Glomerular endothelial cell (primary cell): ENCODE measurements at places on chromosomes 3 and 15. TPM values are rescaled to one million over a fixed set of nuclear protein-coding genes. Genes with fewer than 3 reads are reported as not detected.

The SERPINI2 gene
- not detected in 2 replicates for total RNA-seq

The RPP25 gene
- 25.3 and 26.3 TPM in 2 replicates for total RNA-seq

The SAMD7 gene
- total RNA-seq, result not detected in 2 replicates

The DLEC1 gene
- not detected in 2 replicates for total RNA-seq

The NECTIN3 gene
- total RNA-seq, result 17.9 and 36.0 TPM in 2 replicates

The FOXB1 gene
- total RNA-seq, result not detected in 2 replicates

The SMCO1 gene
- not detected in 2 replicates for total RNA-seq

The PCSK6 gene
- total RNA-seq, result 19.2 and 24.4 TPM in 2 replicates

The VILL gene
- total RNA-seq, result 6.7 and 7.6 TPM in 2 replicates

The ARHGAP31 gene
- total RNA-seq, result 53.9 and 73.3 TPM in 2 replicates

The GOLGA8A gene
- total RNA-seq, result 13.2 and 37.2 TPM in 2 replicates

The CFAP100 gene
- not detected in 2 replicates for total RNA-seq

The FGF12 gene
- total RNA-seq, result 2.1 and 6.4 TPM in 2 replicates

The BSN gene
- total RNA-seq, result 0.10 and 0.29 TPM in 2 replicates

The CCK gene
- not detected in 2 replicates for total RNA-seq

The IGSF11 gene
- 0.44 TPM in 1 of 2 replicates, not detected in the other for total RNA-seq

GRCh38 chr15:25170113-25170731 is 215.4 kb downstream of the SNRPN start:
- no peak for DNase-seq

GRCh38 chr3:46406788-46407611 is at the start of the genes CCR5AS and CCRL2:
Gene CCR5AS, minus strand, starts transcription at chr3:46407066.
Gene CCRL2, plus strand, starts transcription at chr3:46407259. Its CDS starts 821 bp downstream, at chr3:46408080.
- peak; percentile 69 for DNase-seq

- DNase-seq, result no peak
Measured at GRCh38 chr3:138230525-138230924, 43.4 kb downstream of the ARMC8 start.

GRCh38 chr3:5298453-5298852 is 110.9 kb downstream of the EDEM1 start:
- no peak for DNase-seq

- DNase-seq, result no peak
Measured at GRCh38 chr3:81161851-81162250, 599.6 kb downstream of the GBE1 start.

GRCh38 chr3:193825617-193826016 is 232.6 kb downstream of the OPA1 start:
- no peak for DNase-seq

- no peak for DNase-seq
Measured at GRCh38 chr15:94238539-94239118, 7.3 kb downstream of the MCTP2 start.

- DNase-seq, result no peak
Measured at GRCh38 chr3:130341882-130342281, 3.6 kb upstream of the COL6A5 start.

DNA sequence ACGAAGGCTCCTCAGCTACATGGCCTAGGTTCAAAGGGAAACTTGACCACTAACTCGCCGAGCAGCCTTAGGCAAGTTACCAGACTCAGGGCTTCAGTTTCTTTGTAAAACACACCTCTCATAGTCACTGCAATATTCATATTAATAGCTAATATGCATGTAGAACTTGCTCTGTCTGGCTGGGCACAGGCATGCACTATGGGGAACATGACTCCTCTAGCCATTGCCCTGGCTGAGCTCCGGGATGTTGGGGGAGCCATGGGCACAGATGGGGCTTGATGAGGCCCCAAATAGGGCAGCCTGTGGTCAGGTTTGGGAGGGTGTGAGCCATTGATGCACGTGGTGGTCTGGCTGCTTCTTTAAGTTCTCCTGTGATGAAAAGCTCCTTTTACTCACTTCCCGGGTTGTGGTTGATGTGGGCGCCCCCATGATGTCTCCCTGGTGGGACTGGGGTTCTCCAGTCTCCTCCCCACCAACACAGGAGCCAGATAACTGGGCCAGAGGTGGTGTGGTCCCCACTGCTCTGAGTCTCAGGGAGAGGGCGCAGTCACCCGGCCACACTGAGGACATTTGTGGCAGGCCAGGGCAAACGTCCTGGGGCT is 29.4 kb upstream of the DUSP7 start:
- DNase-seq, result no peak

DNA sequence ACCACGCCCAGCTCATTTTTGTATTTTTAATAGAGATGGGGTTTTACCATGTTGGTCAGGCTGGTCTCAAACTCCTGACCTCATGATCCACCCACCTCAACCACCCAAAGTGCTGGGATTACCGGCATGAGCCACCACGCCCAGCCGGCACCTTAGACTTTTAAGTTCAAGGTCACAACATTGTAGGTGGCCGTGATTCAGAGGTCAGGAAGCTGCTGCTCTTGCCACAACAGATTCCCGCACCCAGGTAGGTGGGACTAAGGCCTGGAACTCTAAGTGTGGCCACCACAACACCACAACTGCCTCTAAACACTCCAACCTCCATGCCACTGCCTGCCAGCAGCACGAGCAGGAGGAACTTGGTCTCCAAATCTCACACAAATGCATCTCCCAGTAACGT is 196.8 kb downstream of the STT3B start:
- DNase-seq, result no peak

DNA sequence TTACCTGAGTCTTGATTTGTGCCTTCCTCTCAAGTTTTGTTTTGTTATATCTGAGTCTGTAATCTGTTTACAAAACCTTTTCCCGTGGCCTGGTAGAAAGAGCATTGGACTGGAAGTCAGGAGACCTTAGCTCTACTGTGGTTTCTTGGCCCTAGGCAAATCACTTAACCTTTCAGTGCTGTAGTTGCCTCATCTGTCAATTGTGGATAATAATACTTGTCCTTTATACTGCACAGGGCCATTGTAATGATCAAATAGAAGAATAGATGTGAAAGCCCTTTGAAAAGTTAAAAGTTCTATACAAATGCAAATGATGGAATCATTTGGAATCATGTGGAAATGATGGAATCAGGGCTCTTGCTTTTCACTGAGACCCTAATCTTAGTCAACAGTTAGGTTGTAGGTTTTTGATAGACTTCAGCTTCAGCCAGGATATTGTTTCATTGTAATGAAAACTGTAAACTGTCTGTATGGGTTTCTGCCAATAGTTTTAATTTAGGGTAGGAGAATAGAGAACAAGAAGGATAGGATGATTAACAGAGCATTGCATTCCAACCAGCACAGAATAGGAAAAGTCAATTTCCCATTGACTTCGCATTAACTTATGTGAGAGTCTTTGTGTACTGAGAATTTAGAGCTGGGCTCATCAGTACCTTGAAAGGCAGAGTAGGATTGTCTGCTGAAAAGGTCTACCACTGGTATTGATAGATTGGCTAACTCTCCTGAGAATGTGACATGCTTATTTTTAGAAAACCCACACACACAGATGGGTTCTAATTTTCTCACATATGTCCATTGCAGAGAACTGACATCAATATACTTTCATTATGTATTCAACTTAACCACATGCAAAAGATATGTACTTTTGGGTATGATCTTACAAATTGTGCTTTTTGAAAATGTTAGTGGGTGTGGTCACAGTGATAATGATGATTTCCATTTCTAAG is 21.8 kb downstream of the MAP2K5 start:
- DNase-seq, result no peak

DNA sequence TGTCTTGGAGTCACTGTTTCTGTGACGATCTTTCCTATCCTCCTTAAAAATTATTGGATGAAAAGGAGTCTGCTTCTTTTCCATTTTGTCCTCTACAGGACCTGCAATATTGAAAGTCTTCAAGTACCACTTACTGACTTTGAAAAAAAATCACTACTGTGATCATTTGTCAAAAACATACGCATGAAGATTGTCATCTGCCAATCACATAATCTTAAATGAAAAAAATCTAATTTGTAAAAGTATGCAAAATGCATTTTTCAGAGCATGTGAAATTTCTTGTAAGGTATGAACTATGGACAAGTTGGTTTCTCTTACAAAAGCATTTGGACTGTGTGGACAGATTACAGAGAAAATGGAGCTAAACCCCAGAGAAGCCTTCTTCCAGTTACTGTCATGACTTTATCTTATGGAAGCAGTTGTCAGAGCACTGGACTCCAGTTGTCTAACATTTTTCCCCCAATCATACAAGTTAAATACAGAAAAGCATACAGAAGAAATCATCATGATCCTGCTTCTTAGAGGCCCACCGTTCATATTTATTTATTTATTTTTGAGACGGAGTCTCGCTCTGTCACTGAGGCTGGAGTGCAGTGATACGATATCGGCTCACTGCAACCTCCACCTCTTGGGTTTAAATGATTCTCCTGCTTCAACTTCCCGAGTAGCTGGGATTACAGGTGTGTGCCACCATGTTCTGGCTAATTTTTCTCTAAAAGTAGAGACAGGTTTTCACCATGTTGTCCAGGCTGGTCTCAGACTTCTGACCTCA is 3.4 kb upstream of the PXK start:
- no peak for DNase-seq

- DNase-seq, result no peak
Measured at GRCh38 chr15:25535866-25536265, 97.0 kb upstream of the UBE3A start.

DNA sequence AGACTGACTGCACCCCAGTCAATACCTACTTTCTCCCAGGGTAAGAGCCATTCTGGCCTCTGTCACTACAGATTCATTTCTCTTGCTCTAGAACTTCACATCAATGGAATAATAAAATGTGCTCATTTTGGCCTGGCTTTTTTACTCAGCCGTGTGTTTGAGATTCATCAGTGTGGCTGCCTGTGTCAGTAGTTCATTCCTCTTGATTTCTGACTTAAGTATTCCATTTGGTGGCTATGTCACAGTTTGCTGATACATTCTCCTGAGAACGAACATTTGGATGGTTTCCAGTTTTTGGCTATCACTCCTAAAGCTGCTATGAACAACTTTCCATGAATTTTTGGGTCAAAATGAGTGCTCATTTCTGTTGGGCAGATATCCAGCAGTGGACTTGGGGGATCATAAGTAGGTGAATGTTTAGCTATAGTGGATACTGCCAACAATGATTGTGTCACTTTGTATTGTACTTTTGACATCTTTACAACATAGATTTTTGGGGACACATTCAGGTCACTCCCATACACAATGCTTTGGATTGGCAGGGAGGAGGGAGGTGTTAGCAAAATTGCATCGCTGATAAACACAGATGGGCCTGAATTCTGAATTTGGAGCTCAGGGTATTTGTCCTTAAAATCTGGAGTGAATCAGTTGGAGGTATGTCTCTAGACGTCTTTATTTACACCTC is 19.8 kb upstream of the FAM107A start:
- DNase-seq, result no peak

- no peak for DNase-seq
Measured at GRCh38 chr3:180199417-180199995, 162.8 kb upstream of the PEX5L start.

GRCh38 chr3:12014613-12015012 is 10.4 kb downstream of the SYN2 start:
- no peak for DNase-seq

- peak; percentile 16 for DNase-seq
Measured at GRCh38 chr3:86563400-86563970, 427.5 kb downstream of the VGLL3 start.
